CD14-positive monocyte (primary cell): ENCODE measurements at places on chromosomes 16 and 17.

GRCh38 chr17:41540921-41541625 is 13.0 kb upstream of the KRT19 start:
- no peak for DNase-seq

- no peak for DNase-seq
Measured at GRCh38 chr17:33183487-33184026, 109.5 kb downstream of the ASIC2 start.

GRCh38 chr16:872436-873242 is 72.1 kb upstream of the GNG13 start:
- no peak for DNase-seq

DNA sequence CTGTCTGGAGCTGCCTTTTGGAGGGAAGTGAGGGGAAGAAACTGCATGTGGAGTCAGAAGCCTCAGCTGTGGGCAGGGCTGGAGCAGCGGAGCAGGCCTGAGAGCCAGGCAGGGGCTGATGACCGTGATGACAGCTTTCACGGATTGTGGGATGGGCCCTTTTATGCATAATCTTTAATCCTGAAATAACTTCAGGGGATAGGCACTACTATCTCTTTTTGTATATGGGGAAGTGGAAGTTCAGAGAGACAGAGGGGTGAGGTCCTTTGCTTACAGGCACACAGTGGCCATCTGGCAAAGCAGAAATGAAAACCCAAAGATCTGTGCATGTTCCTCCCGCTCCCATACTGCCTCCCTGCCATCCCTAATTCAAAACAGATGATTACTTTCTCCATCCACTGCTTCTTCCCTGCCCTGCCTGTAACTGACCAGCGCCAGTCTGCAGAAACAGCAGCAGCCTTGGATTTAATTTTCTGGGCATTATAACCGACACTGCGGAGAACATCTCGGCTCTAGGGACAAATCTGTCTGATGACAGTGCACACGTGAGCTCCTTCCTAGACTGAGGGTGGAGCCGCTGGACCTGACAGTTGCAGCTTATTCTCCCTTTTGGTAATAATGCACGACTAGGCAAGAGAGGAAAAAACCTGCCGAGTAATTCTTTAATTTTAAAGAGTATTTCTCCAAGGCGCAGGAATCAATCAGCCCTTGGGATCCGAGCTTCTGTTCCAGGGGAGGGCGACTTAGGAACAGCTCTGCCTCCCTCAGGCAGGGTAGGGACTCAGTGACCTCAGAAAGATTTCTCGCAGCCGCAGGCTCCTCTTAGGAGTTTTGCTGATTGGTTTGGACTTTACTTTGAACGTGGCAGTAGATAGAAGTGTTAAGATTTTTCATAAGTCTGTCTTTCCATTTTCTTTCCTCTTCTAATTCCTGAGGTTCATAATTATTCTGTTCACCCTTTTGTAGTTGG is 95.4 kb downstream of the UTP18 start:
- DNase-seq, result no peak

DNA sequence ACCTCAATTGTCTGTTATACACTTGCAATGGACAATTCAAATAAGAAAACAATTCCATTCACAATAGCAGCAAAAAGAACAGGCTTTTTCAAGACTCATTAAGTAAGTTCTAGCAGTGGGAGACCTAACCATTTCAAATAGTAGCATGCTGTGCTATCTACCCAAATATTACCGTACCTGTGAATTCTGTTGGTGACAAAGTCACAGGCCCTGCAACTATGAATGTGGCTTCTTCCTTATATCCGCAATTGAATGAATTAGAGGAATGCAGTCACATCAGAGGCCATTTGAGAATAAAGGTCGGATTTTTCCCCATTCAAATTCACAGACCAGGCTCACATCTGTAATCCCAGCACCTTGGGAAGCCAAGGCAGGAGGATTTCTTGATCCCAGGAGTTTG is 800 bp upstream of the NME4 start:
- DNase-seq, result no peak

DNA sequence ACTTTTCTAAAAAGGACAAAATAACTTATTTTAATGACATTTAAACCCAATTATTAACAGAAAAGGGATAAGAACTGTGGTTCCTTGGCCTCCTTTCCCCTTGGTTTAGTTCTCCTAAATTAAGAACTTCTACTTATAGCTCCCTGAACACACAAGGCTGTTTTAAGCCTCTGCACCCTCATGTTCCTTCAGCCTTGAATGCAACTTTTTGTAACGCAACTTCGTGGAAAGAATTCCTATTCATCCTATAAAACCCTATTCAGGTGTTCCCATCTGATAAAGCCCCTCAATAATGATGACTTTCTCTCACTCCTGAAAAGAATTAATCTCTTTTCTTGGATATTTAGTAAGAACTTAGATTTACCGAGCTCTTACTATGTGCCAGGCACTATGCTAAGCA is 6.3 kb downstream of the STAT3 start:
- DNase-seq, result no peak

DNA sequence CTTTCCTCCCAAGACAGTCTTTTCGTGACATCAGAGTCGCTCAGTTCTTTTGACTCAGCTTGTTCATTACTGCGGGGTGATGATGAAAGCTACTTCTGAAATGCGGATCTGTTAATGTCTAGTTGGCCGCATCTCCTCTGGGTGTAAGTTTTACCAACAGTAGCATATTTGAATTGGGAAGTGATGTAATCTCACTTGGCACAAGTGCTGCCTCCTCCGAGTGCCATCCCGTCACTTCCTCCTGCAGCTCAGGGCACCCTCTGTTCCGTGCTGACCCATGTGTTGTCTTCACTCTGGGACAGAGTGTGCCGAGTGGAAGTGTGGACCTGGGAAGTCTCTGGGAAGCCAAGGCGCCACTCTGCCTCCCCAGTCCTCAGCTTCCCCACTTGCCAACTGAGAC is 8.9 kb downstream of the ADAD2 start:
- DNase-seq, result peak; percentile 96

GRCh38 chr17:34997355-34997862 is 17.1 kb downstream of the LIG3 start:
- DNase-seq, result no peak

DNA sequence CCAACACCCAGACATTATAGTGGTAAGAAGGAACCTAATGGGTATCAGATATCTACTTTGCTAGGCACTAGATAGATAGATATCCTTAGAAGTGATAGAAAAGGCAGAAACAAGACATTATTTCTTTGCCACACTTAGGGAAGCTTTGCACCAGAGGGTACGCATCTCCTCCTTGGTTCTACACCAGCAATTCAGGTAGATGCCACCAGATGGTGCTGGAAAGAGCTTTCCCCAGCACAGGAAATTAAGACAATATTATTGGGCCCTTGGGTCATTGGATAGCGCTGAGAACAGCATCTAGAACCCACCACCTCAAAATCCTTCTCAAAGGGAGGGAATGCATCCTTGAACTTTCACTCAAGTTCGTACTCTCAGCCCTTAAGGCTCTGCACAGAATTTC is 173.8 kb upstream of the CCL2 start:
- DNase-seq, result no peak

GRCh38 chr17:79269620-79270019 is 195.0 kb downstream of the ENGASE start:
- DNase-seq, result no peak

- no peak for DNase-seq
Measured at GRCh38 chr17:40418428-40418706, 671 bp upstream of the TOP2A start.

- DNase-seq, result no peak
Measured at GRCh38 chr16:66488505-66488904, 61.4 kb downstream of the BEAN1 start.

GRCh38 chr17:40259505-40259904 is 28.2 kb upstream of the CDC6 start:
- no peak for DNase-seq

DNA sequence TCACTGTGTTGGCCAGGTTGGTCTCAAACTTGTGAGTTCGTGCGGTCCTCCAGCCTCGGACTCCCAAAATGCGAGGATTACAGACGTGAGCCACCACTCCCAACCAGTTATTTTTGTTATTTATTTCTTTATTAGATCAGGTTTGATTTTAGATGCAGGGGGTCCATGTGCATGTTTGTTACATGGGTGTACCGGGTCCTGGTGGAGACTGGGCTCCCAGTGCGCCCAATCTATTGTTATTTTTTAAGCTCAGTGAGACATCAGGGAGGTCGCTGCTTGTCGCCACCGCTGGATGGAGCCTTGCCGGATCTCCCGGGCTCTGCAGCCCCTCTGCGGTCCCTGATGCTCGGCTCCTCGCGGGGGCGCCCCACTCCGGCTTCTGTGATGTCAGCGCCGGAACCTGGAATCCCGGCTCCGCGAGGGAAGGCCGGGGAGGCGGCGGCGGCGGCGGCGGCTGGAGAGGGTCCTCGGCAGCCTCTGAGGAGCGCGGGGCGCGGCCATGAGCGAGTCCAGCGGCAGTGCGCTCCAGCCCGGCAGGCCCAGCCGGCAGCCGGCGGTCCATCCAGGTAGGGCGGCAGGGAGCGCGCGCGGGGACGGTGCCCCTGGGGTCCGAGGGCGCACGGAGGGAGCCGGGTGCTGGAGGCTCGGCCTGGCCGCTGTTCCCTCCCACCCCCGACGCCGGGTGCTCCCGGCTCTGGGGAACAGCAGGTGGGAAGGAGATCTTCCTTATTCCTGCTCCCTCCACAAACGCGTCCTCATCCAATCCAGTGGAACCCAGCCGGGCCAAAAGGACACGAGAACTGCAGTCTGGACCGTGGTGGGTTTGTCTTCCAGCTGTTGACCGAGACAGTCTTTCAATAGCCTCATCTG is at the start of gene TMC7:
Gene TMC7, plus strand, starts transcription at position 370 of the 870 bp plus-strand sequence. Its CDS starts 130 bp downstream, at position 500.
- DNase-seq, result no peak

GRCh38 chr17:9646546-9646885 is 1.2 kb downstream of the USP43 start:
- DNase-seq, result no peak

DNA sequence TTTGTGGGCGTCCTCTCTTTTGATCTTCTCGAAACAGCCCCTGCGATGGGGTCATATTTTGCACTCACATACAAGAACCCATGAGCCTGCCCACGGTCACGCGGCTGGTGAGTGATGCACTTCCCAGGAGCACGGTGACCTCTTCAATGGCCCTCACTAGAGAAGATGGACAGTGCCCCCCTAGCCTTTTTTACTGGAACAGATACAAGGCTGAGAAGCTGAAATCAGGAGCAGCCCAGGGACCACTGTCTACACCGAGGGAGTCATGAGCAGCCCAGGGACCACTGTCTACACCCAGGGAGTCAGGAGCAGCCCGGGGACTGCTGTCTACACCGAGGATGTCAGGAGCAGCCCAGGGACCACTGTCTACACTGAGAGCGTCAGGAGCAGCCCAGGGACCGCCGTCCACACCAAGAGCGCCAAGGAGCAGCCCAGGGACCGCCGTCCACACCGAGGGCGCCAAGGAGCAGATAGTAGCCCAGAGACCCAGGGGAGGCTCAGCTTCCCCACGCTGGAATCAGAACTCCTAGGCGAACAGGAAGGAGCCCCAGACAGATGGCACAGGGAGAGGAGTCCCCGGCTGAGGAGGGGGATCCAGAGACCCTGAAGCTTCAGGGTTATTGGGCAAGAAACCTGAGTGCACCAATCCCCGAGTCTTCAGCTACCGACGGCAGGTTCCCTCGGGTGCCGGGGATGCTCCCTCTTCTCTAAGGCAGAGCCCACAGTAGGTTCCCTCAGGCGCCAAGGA is 23.7 kb downstream of the ACSF3 start:
- DNase-seq, result no peak

DNA sequence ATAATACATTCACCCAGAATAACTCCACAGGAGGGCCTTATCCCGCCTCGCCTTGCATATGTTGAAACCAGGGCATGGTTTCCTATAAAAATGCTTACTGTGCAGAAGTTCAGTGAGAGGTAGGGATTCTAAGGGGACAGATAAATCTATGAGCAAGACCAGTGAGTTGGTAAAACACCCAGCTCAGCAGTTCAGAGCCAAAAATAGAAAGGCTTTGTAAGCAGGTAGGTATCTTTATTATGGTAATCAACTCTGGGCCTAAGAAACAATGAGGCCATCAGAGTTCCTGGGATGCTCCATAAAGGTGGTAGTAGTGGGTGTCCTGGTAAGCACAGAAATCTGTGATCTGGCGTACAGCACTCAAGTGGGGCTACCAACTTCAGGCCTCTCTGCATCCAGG is 549.4 kb upstream of the CDH5 start:
- no peak for DNase-seq

GRCh38 chr17:29091606-29092289 is 48.8 kb downstream of the PIPOX start:
- DNase-seq, result no peak

GRCh38 chr16:3235856-3236669 is 1.1 kb upstream of the ZNF200 start:
- peak; percentile 57 for DNase-seq

DNA sequence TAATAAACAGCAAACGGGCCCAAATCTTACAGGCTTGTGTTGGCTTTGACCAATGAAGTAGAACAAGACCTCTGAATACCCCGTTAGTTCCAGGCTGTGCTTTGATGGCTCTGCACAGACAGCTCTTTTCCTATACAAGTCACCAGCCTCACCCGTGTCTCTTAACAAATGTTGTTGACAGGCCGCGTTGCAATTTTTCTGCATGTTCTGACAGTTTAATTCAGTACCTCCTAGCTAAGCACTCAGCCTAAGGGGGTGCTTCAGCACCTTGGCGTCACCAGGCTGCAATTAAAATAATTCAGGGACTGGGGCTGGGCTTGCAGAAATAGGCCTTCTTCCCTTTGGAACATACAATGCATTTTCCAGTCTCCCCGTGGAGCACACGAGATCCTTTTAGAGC is 500.1 kb downstream of the MAF start:
- no peak for DNase-seq

DNA sequence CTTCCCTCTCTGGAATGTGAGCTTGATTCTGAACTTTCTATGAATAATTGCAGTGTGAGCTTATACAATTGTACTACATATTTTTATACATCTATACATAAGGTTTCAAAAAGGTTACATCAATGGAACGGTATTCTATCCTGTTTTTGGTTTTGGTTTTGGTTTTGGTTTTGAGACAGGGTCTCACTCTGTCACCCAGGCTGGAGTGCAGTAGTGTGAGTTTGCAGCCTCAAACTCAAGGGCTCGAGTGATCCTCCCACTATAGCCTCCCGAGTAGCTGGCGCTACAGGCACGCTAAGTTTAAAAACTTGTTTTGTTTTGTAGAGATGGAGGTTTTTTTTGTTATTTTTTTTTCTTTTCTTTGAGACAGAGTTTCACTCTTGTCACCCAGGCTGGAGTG is 1.1 kb downstream of the CTRB1 start:
- DNase-seq, result no peak

GRCh38 chr16:82082543-82083244 is 47.6 kb downstream of the HSD17B2 start:
- DNase-seq, result peak; percentile 30
